NCI-H1105 (cell line): ENCODE measurements at places on chromosomes 12 and 14.

- no peak for DNase-seq
Measured at GRCh38 chr12:94550964-94551363, 91.3 kb upstream of the CEP83 start.

- DNase-seq, result no peak
Measured at GRCh38 chr14:73386342-73386741, 72.0 kb downstream of the NUMB start.

DNA sequence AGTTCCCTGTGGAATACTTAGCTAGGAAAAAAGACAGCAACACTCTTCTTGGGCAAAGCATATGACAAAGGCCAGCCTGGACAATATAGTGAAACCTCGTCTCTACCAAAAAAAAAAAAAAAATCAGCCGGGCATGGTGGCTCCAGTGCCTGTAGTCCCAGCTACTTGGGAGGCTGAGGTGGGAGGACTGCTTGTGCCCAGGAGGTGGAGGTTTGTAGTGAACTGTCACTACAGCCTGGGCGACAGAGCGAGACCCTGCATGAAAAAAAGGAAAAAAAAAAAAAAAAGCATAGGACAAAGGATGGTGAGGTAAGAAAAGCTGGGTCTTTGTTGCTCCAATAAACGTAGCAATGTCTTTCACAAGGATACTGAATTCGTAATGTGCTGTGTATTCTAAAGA, 1.1 kb downstream of the TXNDC16 start:
- DNase-seq, result no peak

GRCh38 chr12:51351913-51352532, 5.5 kb upstream of the CELA1 start:
- DNase-seq, result no peak

- DNase-seq, result no peak
Measured at GRCh38 chr14:71094722-71095121, 187.5 kb downstream of the PCNX1 start.

DNA sequence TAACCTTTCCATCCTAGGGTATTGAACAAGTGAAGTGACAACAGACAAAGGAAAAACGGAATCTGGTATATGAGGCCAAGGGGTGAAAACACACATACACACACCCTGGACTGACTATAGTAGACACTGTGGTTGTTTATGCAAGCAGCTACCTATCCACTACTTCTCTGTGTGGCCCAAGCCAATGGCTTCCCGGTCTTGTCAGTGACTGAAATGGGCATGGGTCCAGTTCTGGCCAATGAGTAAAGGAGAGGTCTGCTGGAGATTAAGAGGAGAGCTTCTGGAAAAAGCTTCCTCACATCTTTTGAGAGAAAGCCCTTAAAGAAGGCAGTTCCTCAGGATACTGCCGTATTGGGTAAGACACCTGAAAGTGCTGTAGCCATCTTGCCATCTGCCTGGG, 19.3 kb downstream of the MBIP start:
- DNase-seq, result no peak

- no peak for DNase-seq
Measured at GRCh38 chr12:4648104-4648500, 749 bp downstream of the AKAP3 start.

DNA sequence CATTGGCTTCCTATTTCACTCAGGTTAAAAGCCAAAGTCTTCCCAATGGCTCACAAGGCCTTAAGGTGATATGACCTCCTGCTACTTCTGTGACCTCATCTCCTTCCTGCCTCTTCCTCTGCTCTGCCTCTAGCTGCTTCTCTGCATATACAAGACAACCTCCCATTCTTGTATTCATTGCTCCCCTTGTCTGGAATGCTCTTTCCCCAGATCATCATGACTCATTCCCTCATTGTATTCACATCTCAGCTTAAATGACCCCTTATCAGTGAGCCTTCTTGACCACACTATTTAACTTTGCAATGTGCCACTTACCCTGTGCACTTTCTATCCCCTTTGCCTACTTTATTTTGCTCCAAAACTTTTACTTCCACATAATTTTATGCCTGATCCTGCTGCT, 90.2 kb downstream of the PPP1R12A start:
- no peak for DNase-seq
